ENCODE measurements at places on chromosomes 16 and 17. TPM values are rescaled to one million over a fixed set of nuclear protein-coding genes. Genes with fewer than 3 reads are reported as not detected.
A peak's percentile ranks its signal among the peaks of the same experiment; 100 is the strongest.

Gene CHST4
- total RNA-seq: not detected

Gene CDH1
- 0.09 TPM for total RNA-seq

- H3K4me3 ChIP-seq: no peak overlapping the region
- H3K36me3 ChIP-seq: no peaks in the 10 kb centered on the region
- no peak overlapping the region for H3K27ac ChIP-seq
- peaks cover 10% of the 10 kb centered on the region for H3K27me3 ChIP-seq
- DNase-seq: no peak
Measured at GRCh38 chr16:89581861-89582563, 6.5 kb downstream of the CPNE7 start.

DNA sequence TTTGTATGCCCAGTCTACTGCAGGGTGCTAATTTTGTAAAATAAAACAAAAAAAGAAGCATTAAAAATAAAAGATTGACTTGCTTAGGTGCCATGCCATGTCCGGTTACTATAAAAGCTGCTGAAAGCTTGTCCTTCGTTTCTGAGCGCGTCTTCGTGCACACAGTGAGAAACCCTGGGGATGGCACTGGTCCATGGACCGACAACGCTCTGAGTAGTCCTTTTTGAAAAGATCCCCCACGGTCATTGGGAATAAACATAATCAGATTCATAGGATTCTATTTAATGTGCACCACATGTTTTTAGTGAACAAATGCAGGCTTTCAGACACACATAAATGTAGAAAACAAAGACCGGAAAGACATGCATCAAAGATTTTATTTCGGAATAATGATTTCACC lies 146.3 kb downstream of the XYLT1 start:
- no peaks in the 10 kb centered on the region for H3K27me3 ChIP-seq
- DNase-seq: no peak
- H3K27ac ChIP-seq: no peak overlapping the region
- no peak overlapping the region for H3K4me3 ChIP-seq
- H3K4me1 ChIP-seq: peaks cover 3% of the 10 kb centered on the region

DNA sequence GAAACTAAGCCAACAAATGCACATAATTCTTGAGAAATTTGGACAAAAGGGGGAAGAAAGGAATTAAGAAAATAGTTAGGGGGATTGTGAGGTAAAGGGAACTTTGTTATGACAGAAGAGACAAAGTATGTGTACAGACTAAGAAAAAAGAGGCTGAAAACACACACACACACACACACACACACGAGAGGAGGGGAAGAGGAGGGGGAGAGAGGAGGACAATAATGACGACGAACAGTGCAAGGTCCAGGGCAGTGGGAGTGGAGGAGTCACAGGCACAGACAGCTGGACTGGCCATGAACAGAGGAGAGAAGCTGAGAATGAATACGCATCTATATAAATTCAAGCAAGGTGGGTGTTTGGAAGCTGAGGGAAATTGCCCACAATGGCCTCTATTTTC lies 44.6 kb downstream of the MARVELD3 start:
- H3K27me3 ChIP-seq: no peaks in the 10 kb centered on the region
- H3K36me3 ChIP-seq: peaks cover 17% of the 10 kb centered on the region
- peaks cover 12% of the 10 kb centered on the region for H3K4me1 ChIP-seq
- H3K27ac ChIP-seq: no peak overlapping the region
- no peak overlapping the region for H3K4me3 ChIP-seq

DNA sequence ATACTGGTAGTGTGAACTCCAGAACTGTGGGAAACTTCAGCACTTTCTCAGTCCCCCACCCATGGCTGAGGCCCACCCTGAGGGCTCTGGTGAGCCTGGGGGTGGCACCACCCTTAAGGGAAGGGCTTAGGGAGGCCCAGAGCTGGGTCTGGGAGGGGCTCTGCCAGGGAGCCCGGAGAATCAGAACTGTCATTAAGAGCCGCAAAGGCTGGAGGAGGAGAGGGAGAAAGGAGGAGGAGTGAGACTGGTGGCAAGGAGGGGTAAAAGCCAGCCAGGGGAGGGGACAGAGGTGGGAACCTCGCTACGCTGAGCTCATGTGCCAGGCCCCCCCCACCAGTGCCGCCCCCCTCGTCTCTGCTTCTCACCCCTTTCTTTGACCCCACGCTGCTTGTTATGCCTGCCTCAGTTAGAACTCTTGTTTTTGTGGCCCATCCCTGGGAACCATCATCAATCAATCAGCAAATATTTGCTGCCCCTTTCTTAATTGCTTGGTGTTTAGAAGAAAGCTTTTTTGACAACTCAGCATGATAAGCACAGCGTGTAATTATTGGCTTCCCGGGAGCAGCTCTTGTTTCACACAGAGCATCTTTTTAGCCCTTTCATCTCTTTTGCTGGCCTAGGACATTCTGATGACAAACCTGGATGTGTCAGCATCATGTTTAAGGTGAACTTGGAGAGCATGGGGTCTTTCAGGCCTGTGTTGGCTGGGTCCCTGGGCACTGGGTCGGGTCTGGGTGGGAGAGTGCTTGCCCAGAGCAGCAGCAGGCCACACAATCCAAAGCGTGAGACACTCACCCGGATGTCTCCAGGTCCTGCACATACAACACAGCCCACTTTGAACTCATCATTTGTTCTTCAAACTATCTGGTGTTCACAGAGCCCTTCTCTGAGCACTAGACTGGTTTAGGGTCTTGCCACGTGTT lies 77.7 kb downstream of the NETO2 start:
- peaks cover 5% of the 10 kb centered on the region for H3K4me1 ChIP-seq
- H3K4me3 ChIP-seq: no peak overlapping the region
- peak; percentile 18 for DNase-seq
- peaks cover 2% of the 10 kb centered on the region for H3K36me3 ChIP-seq
- H3K27me3 ChIP-seq: peaks cover 2% of the 10 kb centered on the region

DNA sequence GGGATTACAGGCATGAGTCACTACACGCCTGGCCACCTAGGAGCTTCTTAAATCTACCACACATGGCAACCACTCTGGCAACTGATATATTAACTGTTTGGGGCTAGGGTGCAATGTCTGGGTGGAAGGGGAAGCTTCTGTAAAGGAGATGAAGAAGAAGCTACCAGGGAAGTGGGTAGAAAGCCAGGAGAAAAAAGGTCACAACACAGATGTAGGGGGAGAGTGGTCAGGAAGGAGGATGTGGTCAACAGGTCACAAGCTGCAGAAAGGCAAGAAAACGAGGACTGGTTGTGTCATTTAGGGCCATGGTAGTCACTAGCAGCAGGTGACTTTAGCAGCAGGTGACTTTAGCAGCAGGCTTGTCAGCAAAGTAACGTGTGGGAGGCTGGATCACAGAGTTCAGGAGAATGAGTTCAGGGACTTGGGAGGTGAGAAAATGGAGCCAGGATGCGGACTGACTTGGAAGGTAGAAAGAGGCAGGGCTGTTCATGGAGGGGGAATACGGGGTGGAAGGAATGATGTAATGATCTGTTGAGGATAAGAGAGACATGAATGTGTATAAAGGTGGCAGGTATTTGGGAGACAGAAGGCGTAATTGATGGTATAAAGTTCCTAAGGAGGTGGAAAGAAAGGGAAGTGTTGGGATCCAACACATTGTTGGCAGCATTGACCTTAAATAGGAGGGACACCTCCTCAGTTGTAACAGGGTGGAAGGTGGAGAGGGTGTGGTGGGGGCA lies 16.3 kb upstream of the WFIKKN2 start:
- peaks cover 29% of the 10 kb centered on the region for H3K27me3 ChIP-seq
- peaks cover 1% of the 10 kb centered on the region for H3K36me3 ChIP-seq
- peaks cover 40% of the 10 kb centered on the region for H3K4me1 ChIP-seq
- peak; percentile 68 for DNase-seq
- peak overlapping the region; percentile 41 for H3K27ac ChIP-seq

GRCh38 chr16:53895433-53895832 lies 191.5 kb downstream of the FTO start:
- H3K27ac ChIP-seq: no peak overlapping the region
- DNase-seq: no peak
- H3K27me3 ChIP-seq: no peaks in the 10 kb centered on the region
- H3K4me1 ChIP-seq: peaks cover 18% of the 10 kb centered on the region
- H3K36me3 ChIP-seq: no peaks in the 10 kb centered on the region

Gene SPOP
- total RNA-seq: 49.7 TPM

Gene ATAD5
- total RNA-seq: 46.3 TPM

- peaks cover 11% of the 10 kb centered on the region for H3K27me3 ChIP-seq
- H3K4me1 ChIP-seq: no peaks in the 10 kb centered on the region
- H3K27ac ChIP-seq: no peak overlapping the region
- no peaks in the 10 kb centered on the region for H3K36me3 ChIP-seq
Measured at GRCh38 chr17:74417178-74418045, 14.5 kb upstream of the GPRC5C start.

DNA sequence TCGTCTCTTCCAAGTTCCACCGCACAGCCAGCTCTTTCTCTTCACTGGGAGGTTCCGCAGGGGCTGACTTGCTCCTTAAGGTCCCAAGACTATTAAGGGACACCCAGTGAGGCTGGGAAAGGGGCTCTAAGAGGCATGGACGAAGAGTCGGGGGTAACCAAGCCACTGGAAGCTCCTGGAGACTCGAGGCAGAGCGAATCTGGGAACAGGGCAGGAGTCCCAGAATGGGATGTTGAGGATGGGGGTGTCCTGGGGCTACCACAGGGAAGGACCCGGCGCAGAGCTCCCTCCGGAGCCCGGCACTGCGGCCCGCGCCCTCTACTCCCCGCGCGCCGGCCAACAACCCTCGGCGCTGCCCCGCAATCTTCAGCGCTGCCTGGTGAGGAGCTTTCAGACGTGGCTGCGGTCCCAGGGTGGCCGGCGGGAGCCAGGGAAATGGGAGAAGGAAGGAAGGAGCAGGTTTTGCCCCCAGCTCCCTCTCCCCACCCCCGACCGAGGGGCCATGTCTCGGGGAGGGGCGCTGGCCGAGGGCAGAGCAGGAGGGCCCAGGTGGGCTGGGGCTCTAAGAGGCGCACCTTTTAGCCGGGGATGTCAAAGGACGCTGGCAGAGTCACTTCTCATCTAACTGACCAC lies 581 bp downstream of the CHST5 start:
- H3K27me3 ChIP-seq: no peaks in the 10 kb centered on the region
- no peak overlapping the region for H3K4me3 ChIP-seq
- no peak overlapping the region for H3K27ac ChIP-seq
- no peaks in the 10 kb centered on the region for H3K36me3 ChIP-seq

- H3K36me3 ChIP-seq: peaks cover 7% of the 10 kb centered on the region
- H3K4me1 ChIP-seq: peaks cover 15% of the 10 kb centered on the region
- H3K27me3 ChIP-seq: no peaks in the 10 kb centered on the region
- no peak overlapping the region for H3K27ac ChIP-seq
- no peak overlapping the region for H3K4me3 ChIP-seq
Measured at GRCh38 chr17:65005858-65006257, 50.7 kb downstream of the GNA13 start.

- H3K27ac ChIP-seq: no peak overlapping the region
- H3K4me3 ChIP-seq: no peak overlapping the region
- peaks cover 23% of the 10 kb centered on the region for H3K27me3 ChIP-seq
- H3K4me1 ChIP-seq: no peaks in the 10 kb centered on the region
Measured at GRCh38 chr17:55606488-55606815, 95.2 kb upstream of the SMIM36 start.

Gene ASIC2
- total RNA-seq: not detected

- no peak overlapping the region for H3K27ac ChIP-seq
- H3K27me3 ChIP-seq: peaks cover 24% of the 10 kb centered on the region
- no peak overlapping the region for H3K4me3 ChIP-seq
Measured at GRCh38 chr16:12590963-12591362, 212.7 kb downstream of the CPPED1 start.

GRCh38 chr16:63361032-63361624 lies 1324.9 kb upstream of the CDH8 start:
- no peak overlapping the region for H3K4me3 ChIP-seq
- DNase-seq: no peak
- H3K27ac ChIP-seq: no peak overlapping the region
- H3K36me3 ChIP-seq: no peaks in the 10 kb centered on the region

Gene CD300H
- total RNA-seq: not detected

GRCh38 chr16:56912746-56913708 lies 18.9 kb upstream of the HERPUD1 start:
- no peak overlapping the region for H3K4me3 ChIP-seq
- no peak for DNase-seq
- peaks cover 3% of the 10 kb centered on the region for H3K36me3 ChIP-seq
- H3K27me3 ChIP-seq: peaks cover 17% of the 10 kb centered on the region
- H3K27ac ChIP-seq: no peak overlapping the region
- H3K4me1 ChIP-seq: peaks cover 36% of the 10 kb centered on the region

Gene TP53TG3D
- 0.45 TPM for total RNA-seq

Gene JPH3
- not detected for total RNA-seq

GRCh38 chr17:48528153-48528935 lies 2.5 kb downstream of the HOXB1 start:
- no peak for DNase-seq
- no peak overlapping the region for H3K27ac ChIP-seq
- H3K4me1 ChIP-seq: no peaks in the 10 kb centered on the region
- H3K27me3 ChIP-seq: peaks cover 45% of the 10 kb centered on the region
- H3K4me3 ChIP-seq: no peak overlapping the region
- no peaks in the 10 kb centered on the region for H3K36me3 ChIP-seq

Gene LIMD2
- 303 TPM for total RNA-seq

DNA sequence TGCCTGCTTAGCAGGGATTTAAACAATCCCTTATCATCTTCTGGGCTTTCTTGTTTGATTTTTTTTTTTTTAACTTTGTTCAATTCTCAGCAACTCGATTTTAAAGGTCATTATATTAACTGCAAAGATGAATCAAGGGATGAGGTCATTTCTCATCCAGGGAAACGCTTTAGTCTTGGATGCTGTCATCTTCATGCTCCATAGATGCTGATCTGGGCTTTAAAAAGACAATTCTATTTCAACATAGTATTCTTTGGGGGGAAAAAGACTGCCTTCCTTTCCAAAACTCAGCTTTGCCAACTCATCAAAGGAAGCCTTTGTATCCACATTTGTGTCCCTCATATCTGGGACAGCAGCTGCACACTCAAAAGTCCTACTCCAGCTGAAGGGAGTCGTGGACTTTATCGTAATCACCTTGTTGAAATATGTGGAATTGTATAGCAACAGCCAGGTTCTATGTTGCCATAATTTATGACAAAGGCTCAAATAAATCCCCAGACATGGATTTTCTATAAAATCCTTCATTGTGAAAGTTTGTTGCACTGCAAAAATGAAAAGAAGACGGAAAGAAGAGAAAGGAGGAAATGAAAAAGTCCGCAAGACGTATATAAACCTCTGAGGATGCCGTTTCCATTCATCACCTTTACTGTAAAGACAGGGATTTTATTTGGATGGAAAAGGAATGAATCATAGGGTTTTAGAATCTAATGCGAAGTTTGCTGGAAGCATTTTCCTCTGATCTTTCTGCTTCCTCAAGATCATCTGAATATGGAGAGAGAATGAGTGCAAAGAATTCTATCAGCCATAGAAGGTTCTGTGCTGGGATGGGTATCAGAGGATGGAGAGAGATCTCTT lies 48.6 kb upstream of the XYLT1 start:
- H3K36me3 ChIP-seq: no peaks in the 10 kb centered on the region
- peaks cover 35% of the 10 kb centered on the region for H3K27me3 ChIP-seq
- DNase-seq: no peak
- H3K4me1 ChIP-seq: no peaks in the 10 kb centered on the region
- no peak overlapping the region for H3K4me3 ChIP-seq

Gene ASPSCR1
- 31.4 TPM for total RNA-seq

DNA sequence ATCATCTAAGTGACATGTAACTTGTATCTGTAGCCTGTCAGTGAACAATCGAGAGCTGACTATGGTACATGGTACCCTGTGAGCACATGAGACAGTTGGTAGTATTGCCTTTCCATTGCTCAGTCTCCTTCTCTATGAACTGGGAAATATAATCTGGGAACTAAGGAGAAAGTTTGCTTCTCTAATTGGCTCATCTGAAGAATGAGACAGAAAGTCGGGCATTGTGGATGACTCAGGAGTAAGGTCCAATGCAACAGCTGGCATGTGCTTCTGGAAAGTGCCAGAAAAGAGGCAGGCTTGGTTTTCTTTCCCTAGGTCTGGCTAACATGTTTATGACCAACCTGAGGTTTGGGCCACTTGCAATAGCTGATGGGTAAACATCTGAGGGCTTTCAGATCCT lies 51.9 kb downstream of the ZZEF1 start:
- H3K4me1 ChIP-seq: no peaks in the 10 kb centered on the region
- H3K36me3 ChIP-seq: peaks cover 48% of the 10 kb centered on the region
- no peak overlapping the region for H3K4me3 ChIP-seq
- no peak overlapping the region for H3K27ac ChIP-seq
